NCI-H187 treated with DMSO at 0.1 percent for 48 hours (cell line): ENCODE measurements at places on chromosomes 13 and 19.

DNA sequence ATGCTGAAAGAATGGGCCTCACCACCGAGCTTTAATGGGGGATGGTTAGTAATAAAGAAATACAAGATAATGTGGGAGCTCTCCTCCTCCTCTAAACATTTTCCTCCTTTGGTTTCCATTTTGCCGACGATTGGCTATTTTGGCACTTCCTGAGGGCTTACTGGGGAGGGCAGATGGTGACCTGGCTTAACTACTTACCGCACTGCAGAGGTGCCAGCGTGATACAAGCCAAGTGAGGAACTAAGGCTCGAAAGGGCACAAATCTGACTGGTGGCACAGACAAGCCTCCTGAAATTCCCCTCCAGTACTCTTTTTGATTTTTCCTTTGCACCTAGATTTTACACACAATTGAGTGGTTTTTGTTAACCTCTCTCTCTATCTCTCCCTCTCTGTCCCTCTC lies 53.3 kb upstream of the RAP2A start:
- no peak for DNase-seq

- DNase-seq, result no peak
These were observed 2.4 kb upstream of the SPIB start for GRCh38 chr19:50416034-50416977.

- no peak for DNase-seq
These were observed 30.2 kb upstream of the EVI5L start for GRCh38 chr19:7799640-7800355.

DNA sequence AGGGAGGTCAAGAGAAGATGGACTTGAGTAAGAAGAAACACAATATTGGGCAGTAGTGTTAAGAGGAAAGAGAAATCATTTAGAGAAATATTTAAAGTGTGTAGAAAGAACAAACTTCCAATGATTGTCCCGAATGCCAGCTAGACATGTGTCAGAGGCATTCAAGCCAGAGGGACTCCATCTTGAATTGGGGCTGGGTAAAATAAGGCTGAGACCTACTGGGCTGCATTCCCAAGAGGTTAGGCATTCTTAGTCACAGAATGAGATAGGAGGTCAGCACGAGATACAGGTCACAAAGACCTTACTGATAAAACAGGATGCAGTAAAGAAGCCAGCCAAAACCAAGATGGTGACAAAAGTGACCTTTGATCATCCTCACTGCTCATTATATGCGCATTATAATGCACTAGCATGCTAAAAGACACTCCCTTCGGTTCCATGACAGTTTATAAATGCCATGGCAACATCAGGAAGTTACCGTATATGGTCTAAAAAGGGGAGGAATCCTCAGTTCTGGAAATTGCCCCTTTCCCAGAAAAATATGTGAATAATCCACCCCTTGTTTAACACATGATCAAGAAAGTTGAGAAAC lies 127.0 kb upstream of the IPO5 start:
- no peak for DNase-seq

GRCh38 chr13:44331912-44332851 lies 41.4 kb upstream of the SERP2 start:
- no peak for DNase-seq

GRCh38 chr13:92838786-92839185 lies 387.8 kb upstream of the GPC6 start:
- no peak for DNase-seq

DNA sequence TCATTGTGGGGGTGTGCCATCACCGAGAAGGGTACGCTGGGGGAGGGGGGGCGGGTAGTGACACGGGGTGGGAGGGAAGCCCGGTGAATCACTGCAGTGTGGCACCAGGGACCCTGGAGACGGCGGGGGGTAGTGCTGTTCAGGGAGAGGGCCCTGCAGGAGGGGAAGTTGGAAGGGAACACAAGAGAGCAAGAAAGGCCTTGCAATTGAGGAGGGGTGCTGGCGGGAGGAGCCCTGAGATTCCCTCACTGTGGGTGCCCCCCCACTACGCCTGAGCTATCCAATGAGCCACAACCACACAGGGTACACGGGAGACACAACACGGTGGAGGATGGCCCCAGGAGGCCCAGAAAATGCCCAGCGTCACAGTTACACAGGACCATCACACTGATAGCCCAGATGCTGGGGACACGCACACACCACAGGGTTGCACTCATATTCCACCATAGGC lies 516 bp upstream of the ATP1A3 start:
- no peak for DNase-seq

GRCh38 chr13:94232161-94232950 lies 247.1 kb downstream of the DCT start:
- no peak for DNase-seq

DNA sequence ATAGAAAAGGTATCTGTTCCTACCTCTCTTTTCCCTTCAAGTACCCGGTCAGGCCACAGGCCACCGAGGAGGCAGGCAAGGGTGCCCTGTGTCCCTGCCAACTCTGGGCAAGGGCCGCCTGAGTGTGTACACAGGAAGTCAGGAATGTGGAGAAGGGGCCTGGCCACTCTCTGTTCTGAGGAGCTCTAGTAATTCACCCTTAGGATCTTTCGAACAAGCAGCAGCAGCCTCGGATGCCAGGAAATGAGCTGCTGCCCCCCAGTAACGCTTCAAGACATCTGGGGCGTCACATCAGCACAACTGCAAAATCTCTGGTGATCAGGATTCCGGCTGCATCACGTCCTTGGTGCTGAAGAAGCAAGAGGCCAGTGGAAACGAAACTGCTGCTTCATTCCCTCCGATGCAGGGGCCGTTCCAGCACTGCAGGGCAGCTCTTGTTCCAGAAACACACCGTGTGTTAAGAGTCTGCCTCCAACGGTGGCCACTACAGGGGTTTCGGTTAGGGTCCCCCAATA lies 2.0 kb downstream of the RAB20 start:
- DNase-seq, result no peak

- no peak for DNase-seq
These were observed 22.6 kb downstream of the RXFP2 start for GRCh38 chr13:31761951-31762350.

- DNase-seq, result no peak
These were observed 8.8 kb downstream of the KLK8 start for GRCh38 chr19:50992666-50993035.

DNA sequence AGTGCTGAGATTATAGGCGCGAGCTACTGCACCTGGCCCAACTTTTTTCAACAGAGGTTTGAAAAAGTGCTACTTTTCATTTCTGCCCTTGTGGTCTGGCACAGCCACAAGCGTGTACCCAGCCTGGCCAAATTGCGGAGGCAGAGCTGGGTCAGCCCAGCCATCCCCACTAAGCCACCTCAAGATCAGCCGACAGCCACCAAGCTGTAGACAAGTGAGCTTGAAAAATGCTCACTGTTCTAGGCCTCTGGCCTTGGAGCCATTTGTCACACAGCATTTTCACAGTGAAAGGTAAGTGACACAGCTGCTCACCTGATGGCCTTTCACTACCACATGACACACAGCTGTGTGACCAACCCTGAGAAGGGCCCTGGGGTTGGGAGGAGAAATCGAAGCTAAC lies 27.3 kb downstream of the DNMT1 start:
- no peak for DNase-seq

DNA sequence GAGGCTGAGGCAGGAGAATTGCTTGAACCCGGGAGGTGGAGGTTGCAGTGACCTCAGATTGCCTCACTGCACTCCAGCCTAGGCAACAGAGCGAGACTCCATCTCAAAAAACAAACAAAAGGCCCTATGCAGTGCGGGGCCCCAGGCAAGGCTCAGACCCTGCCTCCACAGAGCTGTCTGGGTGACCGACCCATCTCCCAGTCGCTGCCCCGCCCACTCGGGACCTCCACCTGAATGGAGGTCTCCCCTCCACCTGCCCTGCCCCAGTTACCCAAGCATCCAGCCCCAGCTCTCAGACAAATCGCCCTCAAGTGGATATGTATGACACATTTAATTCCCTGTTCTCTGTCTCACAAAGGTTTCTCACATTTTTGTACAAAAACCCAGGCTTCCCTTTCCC lies 2.2 kb upstream of the GARIN5B start:
- DNase-seq, result no peak

DNA sequence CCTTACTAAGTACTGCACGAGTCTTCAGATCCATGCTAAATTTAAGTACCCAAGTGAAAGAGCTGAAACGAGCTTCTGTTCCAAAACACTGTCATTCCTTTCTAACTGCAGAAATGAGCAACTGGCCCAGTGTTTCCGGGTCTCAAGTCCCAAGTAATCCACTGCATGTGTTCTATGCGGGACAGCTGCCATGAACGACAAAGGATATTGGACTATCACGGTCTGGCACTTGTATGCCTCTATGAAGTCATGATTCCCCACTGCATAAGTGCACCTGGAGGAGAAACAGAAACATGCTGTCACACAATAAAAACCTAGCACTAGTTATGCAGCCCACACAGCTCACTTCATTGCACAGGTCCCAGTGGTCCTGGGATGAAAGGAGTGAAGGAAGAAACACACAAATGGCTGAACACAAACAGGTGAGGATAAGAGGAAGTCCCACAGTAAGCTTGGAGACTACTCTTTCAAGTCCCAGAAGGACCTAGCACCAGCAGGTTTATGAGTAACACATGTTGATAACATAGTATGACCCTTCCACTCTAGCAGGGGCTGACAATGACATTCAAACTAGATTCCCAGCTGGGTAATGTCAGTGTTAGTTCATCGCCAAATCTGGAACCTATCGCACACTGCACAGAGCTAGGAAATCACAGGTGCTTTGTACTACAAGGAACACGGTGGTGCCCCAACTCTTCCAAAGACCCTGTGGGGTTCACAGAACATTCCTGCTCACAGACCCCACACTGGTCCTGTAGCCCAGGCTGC lies 11.3 kb downstream of the PCID2 start:
- no peak for DNase-seq

DNA sequence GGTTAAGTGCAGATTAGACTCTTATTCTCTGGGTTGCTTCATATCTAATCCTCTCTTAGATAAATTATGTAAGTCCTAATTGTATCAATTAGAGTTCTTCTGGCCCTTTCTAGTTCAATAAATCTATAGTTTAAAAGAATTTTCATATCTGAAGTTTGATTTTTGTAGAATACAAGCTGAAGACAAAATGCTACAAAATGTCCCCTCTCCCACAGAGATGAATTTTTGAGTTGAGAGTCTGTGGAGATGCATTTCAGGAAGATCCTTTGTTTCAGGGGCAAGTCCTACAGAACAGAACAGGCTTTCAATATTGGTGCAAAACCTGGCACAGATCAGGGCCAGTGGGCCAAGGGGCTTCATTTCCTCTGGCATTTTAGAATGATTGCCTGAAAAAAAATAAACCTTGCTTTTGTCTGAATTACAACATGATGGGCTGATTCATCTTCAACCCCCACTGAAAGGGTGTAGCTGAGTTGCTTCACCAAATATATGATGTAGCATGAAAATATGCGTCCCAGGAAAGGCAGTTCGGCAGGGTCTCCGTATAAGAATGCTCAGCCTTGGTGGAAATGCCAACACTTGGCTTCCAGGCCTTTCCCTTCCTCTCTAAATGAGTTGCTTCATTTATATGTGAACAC lies 6.4 kb upstream of the IPO5 start:
- no peak for DNase-seq

DNA sequence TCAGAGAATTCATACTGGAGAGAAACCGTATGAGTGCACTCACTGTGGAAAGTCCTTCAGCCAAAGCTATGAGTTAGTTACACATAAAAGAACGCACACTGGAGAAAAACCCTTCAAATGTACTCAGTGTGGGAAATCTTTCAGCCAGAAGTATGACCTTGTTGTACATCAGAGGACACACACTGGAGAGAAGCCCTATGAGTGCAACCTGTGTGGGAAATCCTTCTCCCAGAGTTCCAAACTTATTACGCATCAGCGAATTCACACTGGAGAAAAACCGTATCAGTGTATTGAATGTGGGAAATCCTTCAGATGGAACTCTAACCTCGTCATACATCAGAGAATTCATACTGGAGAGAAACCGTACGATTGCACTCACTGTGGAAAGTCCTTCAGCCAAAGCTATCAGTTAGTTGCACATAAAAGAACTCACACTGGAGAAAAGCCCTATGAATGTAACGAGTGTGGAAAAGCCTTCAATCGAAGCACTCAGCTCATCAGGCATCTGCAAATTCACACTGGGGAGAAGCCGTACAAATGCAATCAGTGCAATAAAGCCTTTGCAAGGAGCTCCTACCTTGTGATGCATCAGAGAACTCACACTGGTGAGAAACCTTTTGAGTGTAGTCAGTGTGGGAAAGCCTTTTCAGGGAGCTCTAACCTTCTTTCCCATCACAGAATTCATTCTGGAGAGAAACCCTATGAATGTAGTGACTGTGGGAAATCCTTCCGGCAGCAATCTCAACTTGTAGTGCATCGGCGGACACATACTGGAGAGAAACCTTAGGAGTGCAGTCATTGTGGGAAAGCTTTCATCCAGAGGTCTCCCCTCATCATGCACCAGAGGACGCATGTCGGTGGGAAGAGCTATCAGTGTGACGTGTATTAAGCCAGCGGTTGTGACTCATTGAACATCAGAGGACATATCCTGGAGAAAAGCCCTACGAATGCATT lies 16.5 kb upstream of the ZNF8 start:
- no peak for DNase-seq

DNA sequence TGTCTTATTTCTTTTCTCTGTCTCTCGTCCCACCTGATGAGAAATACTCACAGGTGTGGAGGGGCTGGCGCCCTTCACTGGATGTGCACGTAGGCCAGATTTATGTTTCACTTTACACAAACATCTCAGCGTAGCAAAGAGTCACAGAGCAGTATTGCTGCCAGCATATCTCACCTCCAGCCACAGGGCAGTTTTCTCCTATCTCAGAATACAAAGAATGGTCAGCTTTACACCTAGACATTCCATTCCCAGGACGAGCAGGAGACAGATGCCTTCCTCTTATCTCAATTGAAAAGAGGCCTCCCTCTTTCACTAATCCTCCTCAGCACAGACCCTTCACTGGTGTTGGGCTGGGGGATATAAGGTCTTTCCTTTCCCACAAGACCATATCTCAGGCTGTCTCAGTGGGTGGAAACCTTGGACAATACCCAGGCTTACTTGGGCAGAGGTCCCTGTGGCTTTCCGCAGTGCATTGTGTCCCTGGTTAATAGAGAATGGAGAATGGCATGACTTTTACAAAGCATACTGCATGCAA lies 7.2 kb upstream of the ZNF611 start:
- DNase-seq, result no peak

- no peak for DNase-seq
These were observed 34.9 kb upstream of the MLNR start for GRCh38 chr13:49185264-49185663.

GRCh38 chr13:45340422-45341033 lies 455 bp downstream of the TPT1 start:
- DNase-seq, result no peak

DNA sequence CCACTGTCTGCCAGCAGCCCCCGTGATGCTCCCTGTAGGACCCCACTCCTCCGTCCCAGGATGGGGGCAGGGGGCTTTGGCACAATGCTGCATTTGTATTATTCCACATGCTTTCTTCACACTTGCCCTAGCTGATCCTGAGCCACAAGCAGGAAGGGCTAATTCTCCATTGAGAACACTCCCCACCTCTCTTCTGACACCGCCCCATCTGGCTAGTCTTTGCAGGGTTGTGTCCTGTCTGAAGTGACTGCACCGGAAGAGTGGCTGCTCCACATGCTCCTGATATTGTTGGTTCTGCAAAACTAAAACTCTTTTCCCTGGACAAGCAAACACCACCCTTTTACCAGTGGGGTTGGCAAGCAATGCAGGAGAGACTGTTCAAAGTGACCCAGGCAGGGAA lies 18.0 kb downstream of the ZNF574 start:
- DNase-seq, result no peak

GRCh38 chr13:112330479-112331381 lies 45.4 kb upstream of the SPACA7 start:
- no peak for DNase-seq
